ENCODE measurements at places on chromosomes 16 and 17.

DNA sequence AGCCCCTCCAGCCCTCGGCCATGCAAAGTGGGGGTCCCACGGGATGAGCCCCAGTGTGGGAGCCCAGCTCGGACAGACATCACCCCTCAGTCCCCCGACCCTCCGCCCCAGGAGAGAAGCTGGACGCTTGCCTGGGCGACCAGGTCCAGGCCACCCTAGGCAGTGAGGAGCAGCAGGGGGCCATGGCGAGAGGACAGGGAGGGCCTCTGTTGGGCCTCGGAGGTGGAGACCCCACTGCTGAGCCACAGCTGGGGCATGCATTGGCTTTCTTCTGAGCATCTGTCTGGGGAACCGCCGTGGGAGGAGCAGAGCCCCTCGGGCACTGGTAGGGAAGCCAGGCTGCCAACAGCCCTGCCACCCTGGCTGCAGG is 13.0 kb downstream of the ACTG1 start:
- no peak for DNase-seq

DNA sequence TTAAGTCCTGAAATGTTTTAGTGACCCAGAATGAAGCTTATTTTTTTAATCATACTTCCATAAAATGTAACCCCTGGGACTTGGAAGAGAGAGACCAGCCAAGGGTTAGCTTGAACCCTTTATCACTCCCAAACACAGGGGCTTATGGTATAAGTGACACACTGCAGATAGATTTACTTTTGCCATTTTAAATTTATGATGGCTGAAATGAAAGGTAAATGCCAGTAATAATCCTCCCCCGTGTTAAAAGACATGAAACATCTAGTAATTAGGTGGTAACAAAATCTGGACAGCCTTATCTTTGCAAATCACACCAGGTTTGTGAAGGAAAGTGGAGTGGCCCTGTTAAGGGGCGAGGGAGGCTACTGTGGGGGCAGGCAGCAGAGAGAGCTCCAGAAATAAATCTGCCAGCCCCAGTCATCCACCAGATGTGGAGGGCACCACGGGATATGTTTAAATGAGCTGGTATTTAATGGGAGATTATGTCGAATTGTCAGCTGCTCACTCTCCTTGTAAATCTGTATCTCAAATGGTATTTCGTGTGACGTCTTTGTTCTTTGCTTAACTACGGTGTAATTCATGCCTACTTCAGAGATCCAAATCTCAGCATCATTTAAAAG is 326.5 kb downstream of the WWOX start:
- DNase-seq, result no peak

- no peak for DNase-seq
Observed at GRCh38 chr16:85360323-85361277, 248.3 kb upstream of the CIBAR2 start.

GRCh38 chr17:45794840-45795239 is 10.7 kb downstream of the CRHR1 start:
- DNase-seq, result no peak

DNA sequence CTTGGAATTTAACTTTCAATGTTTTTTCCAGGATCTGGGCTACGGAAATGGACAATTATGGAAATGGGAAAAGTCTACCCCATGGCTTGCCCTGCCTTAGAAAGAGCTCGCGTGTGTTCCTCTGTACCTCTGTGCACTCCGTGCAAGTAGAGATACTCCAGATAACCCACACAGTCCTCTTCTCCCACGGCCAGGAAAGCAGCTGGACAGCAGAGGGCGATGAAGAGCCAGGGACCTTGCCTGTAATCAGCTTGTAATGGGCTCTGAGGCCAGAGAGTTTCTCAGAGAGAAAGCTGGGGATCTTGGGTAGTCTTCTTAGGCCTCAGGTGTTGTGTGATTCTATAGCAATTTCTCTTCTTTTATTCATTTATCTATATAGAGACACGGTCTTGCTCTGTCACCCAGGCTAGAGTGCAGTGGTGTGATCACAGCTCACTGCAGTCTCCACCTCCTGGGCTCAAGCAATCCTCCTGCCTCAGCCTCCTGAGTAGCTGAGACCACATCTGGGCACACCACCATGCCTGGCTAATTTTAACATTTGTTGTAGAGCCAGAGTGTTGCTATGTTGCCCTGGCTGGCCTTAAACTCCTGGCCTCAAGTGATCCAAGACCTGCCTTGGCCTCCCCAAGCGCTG is 2.4 kb upstream of the SOCS7 start:
- no peak for DNase-seq

DNA sequence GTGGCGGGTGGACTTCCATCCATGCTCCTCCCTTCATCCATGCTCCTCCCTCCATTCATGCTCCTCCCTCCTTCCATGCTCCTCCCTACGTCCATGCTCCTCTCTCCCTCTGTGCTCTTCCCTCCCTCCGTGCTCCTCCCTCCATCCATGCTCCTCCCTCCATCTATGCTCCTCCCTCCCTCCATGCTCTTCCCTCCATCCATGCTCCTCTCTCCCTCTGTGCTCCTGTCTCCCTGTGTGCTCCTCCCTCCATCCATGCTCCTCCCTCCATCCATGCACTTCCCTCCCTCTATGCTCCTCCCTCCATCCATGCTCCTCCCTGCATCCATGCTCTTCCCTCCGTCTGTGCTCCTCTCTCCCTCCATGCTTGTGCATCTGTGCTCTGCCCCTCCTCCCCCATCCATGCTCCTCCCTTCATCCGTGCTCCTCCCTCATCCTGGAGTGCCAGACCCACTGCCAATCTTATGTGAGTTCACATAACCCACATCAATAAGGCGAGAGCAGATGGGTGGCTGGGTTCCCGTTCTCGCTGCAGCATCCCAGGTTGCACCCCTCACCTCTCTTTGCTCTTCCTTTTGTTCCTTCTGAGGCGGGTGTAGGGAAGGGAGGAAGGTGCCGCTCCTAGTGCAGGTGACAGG is 22.8 kb downstream of the KSR1 start:
- DNase-seq, result no peak

DNA sequence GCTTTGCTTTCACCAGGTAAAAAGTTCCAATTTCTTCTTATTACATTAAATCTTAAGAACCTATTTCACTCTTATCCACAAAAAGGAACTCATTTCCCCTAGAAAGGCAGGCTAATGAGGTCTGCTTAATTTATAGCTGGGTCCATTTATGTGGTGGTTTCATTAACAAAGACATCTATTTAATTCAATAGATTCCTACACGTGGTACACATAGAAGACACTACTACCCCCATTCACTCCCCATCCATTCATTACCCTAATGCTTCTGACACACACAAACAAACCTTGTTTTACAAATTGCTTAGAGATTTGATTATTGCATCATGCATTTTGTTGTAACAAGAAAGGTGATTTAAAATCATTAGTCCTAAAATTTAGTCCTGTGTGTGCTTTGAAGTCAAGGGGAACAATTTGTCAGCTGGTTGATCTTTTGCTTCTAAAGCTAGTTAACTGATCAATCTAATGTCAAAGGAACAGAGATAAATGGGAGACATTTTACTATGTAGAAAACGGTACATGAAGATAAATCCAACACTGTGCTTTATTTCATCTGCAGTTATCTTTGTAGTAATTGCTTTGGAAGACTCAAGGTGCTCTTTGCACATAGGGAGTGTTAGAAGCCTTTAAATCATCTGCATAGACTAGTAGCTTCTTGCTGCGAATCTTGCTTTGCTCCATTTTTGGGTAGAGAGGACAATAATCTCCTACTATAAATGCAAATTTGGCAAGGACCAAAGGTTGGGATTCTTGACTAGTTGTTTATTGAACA is 379.2 kb downstream of the CDH11 start:
- no peak for DNase-seq

GRCh38 chr17:38336838-38337237 is 6.9 kb downstream of the GPR179 start:
- DNase-seq, result no peak

DNA sequence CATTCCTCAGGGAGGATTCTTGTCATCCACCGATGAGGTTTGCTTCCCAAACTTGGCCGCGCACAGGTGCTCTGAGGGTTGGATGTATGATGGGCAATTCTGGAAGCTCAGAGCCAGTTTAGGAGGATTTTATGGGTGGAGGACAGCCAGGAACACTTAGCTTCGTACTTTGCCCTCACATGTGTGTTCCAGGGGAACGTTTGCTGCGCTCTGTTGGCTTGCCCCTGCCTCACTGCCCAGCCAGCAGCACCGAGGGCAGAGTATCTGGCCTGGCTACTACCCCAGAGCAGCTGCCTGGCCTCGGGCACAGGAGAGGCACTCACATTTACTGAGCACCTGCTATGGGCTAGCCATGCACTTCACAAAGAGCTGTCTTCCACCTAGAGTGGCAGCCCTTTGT is 14.1 kb downstream of the SEZ6 start:
- no peak for DNase-seq

DNA sequence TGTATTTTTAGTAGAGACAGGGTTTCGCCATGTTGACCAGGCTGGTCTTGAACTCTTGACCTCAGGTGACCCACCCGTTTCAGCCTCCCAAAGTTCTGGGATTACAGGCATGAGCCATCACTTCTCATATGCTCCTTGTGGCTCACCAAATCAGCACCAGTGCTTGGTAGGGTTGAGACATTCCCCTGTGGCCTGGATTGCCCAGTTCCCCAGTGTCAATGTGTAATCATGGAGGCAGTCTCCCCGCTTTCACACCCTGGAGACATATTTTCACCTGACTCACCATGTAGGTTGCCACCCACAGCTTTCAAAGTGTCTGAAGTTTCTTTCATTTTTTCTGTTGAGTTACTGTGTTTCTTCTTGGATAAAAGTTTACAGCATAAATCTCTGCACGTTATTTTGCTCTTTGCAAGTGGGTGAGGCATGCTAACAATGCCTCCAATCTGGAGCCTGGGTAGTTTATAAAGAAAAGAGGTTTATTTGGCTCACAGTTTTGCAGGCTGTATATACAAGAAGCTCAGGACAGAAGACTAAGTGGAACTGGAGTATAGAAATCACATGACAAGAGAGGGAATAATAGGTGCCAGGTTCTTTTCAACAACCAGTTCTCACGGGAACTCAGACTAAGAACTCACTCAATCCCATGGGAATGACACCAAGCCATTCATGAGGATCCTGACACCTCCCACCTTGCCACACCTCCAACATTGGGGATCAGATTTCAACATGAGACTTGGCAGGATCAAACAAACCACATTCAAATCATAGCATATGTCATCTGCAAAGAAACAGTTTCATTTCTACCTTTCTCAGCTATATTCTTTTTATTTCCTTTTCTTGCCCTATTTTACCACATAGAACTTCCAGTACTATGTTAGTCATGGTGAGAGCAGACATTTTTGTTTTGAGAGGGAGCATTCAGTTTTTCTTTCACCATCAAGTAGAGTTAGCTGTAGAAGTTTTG is 113.2 kb downstream of the PHKB start:
- no peak for DNase-seq

- no peak for DNase-seq
Observed at GRCh38 chr16:70152578-70153302, 20.8 kb upstream of the CLEC18C start.

GRCh38 chr16:89808475-89808874 is 8.0 kb downstream of the FANCA start:
- DNase-seq, result no peak

GRCh38 chr16:88807626-88808453 is 3.9 kb downstream of the APRT start:
- DNase-seq, result no peak

- DNase-seq, result no peak
Observed at GRCh38 chr17:76363107-76363842, 9.6 kb upstream of the PRPSAP1 start.

GRCh38 chr16:10039220-10040096 is 142.8 kb downstream of the GRIN2A start:
- no peak for DNase-seq

- no peak for DNase-seq
Observed at GRCh38 chr17:17127730-17128291, 78.3 kb downstream of the PLD6 start.

DNA sequence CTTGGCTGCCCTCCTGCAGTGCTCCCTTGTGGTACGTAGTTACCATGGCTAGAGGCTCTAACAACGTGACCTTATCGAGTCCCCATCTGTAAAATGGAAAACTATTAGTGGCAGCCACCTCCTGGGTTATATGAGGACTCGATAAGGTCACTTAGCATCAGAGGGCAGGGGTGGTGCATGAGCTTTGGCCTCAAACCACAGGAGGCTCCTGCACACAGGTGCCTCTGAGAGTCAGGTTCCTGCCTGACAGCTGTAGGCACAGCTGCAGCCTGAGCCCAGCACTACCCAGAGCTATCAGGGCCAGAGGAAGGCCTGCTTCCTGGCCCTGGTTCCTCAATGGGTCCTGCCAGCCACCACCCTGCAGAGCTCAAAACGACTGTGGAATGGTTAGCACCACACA is 57.2 kb upstream of the SEC14L1 start:
- no peak for DNase-seq

- no peak for DNase-seq
Observed at GRCh38 chr16:81473066-81473488, 28.5 kb downstream of the CMIP start.

DNA sequence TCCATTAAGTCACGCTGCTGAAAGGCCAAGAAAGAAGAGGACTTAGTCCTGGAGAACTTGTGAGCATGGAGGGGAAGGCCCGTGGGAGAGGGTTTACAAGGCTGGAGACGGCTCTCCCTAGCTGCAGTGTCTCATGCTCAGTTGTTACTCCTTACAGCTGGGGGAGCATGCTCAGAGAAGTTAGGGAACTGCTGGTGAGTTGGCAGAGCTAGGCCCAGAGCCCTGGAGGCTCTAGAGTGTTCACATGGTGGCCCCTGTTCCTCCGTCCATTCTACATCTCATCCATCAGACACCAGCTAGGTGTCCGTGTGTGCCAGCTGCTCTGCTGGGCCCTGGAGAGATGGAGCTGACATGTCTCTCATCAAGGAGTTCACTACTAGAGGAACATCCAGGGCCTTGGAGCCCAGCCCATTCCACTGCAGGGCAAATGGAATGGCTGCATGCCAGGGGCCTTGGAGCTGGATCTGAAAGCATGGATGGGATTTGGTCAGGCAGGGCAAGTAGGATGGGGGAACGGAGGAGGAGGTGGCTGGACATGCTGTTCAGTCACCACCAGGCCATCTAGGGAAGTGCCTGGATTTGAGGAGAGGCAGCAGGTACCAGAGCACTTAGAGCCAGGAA is 6.3 kb downstream of the XYLT2 start:
- DNase-seq, result no peak

DNA sequence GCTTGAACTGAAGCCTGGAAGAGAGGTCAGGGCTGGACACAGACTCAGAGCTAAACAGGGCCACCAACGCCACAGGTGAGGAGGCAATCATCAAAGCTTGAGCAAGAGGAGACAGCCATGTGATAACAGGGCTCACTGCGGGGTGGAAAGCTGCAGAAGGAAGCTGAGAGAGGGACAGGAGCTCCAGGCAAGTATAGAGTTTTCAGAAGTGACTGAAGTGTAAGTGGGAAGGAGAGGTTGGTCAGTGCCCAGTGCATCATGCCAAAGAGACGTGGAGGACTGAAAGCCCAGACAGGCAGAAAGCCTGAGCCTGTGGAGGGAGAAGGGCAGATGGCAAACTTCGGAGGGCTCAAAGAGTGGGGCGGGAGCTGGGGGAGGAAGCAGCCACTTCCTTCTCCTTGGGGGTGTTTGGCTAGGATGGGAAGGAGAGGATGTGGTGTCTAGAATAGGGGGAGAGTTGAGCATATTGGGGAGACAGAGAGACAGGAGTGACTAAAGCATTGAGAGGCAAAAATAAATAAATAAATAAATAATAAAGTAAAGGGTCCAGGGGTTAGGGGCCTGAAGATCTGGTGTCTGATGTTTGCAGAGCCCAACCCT is 2.6 kb downstream of the KIFC3 start:
- no peak for DNase-seq
